ENCODE measurements at places on chromosomes 6 and 20. TPM values are rescaled to one million over a fixed set of nuclear protein-coding genes. Genes with fewer than 3 reads are reported as not detected.

DNA sequence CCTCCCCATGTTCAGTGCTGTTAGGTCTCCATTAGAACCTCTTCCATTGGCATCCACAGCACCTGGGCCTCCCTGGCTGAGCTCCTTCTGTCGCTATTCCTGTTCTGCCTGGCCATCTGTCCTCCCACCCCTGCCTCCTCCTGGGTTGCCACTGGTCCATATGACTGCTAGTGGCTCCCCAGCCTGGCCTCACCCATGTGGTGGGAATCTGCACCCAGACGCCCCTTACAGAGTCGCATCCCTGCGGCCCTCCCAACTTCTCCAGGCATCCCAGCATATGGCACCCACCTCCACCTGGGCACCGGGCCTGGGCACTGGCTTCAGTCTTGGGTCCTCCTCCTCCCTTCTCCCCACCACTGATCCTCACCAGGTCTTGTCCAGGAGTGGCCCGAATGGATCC, 7.7 kb downstream of the CDC25B start:
- DNase-seq, result no peak

CCN6 gene
- total RNA-seq, result not detected

OR2H2 gene
- total RNA-seq, result not detected

DNA sequence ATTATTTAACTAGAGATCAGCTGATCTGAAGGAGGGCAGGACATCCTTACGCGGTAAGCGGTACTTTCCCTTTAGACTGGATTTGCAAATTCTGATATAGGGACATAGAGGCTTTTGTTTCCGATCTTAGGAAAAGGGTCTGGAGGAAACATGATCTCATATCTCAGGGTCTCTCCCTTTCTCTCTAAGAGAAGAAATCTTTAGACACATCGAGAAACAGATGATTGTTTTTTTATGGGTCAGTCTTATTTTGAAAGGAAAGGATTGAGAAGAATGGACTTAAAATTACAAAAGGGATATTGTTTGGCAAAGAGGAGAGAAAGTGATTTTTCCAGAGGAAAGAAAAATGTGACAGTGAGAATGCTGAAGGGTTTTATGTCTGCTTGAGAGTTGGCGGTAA, 83.9 kb upstream of the OGFRL1 start:
- no peak for DNase-seq

DNA sequence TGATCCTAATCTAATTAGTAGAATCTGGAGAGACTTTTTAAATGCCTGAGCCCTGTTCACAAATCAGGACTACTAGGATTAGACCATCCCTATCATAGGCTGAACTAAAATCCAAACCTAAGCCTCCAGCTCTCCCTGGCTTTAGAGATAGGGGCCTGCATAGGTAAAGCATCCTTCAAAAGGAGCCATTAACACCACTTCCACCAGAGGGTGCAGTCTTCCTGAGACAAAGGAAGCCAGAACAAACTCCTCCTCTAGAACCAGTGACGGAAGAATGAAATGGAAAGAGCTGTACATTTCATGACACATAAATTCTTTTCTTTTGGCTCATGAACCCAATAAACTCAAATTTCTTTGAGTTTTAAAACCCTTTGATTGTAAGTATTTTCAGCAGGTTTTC, 291.2 kb upstream of the ADGRB3 start:
- no peak for DNase-seq

- no peak for DNase-seq
Measured at GRCh38 chr6:146883640-146884531, 285.1 kb downstream of the ADGB start.

- no peak for DNase-seq
Measured at GRCh38 chr6:106799031-106799894, 169.9 kb downstream of the QRSL1 start.

DNA sequence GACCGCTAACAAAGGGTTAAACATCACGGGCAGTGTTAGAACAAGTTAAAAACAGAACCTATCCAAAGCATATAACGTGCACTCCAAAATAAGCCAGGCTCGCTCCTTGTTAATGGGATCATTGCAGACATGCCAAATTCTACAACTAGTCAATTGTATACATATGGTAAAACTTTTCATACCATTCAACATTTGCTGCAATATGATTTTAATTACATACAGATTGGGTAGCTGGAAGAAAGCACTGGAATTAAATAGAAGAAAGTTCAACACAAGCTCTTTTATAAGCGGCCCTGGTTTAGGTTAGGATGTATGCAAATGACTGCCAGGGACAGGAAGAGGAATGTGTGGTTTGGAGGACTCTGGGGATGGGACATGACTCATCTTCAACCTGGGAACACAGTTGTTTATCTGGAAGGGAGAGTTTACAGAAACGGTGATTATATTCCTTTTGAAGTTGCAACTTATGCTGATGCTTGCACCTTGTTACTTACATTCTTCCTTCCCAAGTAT, 62.5 kb upstream of the TIAM2 start:
- DNase-seq, result no peak

DNA sequence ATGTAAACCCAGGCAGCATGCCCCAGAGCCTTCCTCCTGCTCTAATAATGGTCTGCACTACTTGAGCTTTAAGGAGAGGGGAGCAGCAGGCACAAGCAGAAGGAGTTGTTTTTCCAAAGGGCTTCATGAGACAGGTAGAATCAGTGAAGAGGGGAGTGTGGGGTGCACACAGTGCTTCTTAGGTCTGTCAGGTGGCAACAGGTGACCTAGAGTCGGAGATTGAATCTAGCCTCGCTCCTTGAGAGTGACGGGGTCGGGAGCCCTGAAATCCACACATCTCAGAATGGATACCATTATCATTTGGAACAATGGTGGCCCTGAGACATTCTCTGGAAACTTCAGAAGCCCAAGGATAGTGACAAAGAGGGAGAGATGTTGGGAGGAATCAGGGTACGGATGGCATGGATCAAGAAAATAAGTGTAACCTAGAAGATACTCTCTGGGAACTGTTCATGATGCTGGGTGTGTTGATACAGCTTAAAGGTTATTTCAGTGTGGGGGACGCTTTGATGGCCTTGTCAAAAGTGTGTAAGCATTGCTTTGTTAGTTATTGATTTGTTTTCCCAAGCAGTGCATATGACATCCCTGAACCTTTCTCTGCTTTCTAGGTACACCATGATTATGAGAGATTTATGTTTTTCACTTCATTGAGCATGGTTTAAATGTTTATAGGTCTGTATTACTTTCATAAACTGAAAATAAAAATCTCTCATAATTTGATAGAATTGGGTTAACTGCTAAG, 77.8 kb upstream of the L3MBTL3 start:
- DNase-seq, result no peak

DNA sequence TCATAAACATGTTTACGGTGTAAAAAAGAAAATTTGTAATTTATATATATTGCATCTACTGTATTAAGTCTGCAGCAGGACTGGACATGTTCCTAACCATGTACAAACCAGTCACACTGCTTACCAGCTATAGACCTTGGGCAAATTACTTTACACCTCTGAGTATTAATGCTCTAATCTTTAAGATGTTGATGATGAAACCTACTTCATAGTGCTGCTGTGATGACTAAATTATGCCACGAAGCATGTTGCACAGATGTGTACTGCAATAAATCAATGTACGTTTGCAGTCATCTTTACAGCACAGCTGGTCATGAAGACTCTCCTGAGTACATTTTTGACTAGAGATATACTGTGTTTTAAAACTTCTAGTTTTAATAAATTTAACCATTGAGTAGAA, 42.6 kb downstream of the PRKN start:
- no peak for DNase-seq

- no peak for DNase-seq
Measured at GRCh38 chr20:12012241-12013222, 94.8 kb downstream of the BTBD3 start.

Data from T-helper 17 cell (primary cell).